ENCODE measurements at places on chromosomes 1 and 21. TPM values are rescaled to one million over a fixed set of nuclear protein-coding genes. Genes with fewer than 3 reads are reported as not detected.
A peak's percentile ranks its signal among the peaks of the same experiment; 100 is the strongest.

DNA sequence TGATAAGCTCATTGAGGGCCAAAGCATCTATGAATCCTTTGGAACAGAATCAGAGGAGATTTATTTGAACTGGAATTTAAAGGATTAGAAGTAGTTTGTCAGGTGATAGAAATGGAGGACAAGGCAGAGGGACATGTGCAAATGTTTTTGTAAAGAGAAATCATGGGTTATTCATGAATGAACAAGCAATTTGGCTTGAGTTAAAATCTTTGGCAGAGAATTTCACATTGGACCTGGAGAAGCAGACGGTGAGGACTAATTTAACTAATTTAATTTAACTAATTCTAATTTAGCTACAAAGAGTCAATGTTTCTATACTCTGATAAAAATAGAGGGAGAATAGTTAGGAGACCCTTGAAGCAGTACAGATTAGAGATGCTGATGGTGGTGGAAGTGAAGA lies 36.3 kb downstream of the SNX7 start:
- peaks cover 3% of the 10 kb centered on the region for H3K27me3 ChIP-seq
- no peaks in the 10 kb centered on the region for H3K4me1 ChIP-seq
- H3K36me3 ChIP-seq = no peaks in the 10 kb centered on the region
- H3K27ac ChIP-seq = no peak overlapping the region
- no peak overlapping the region for H3K4me3 ChIP-seq

DNA sequence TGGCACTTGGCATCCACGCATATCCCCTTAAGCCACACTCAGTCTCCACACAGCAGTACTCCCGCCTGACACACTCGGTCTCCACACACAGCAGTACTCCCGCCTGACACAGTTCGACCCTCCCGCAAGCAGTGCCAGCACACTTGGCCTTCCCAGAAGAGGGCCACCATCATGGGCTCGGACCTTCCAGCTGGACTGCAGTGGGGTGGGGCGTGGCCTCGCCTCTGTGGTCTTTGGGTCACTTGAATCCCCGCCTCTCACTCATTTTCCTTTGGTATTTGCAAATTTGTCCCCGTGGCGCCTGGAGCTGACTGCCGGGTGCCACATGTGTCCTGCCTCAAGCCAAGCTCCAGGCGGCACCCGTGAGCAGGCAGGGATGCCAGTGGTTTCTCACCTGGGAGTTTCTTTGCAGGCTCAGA lies 63.7 kb downstream of the FAAP20 start:
- no peak overlapping the region for H3K27ac ChIP-seq
- no peaks in the 10 kb centered on the region for H3K27me3 ChIP-seq
- H3K4me3 ChIP-seq = no peak overlapping the region
- no peaks in the 10 kb centered on the region for H3K36me3 ChIP-seq
- no peak for DNase-seq

DNA sequence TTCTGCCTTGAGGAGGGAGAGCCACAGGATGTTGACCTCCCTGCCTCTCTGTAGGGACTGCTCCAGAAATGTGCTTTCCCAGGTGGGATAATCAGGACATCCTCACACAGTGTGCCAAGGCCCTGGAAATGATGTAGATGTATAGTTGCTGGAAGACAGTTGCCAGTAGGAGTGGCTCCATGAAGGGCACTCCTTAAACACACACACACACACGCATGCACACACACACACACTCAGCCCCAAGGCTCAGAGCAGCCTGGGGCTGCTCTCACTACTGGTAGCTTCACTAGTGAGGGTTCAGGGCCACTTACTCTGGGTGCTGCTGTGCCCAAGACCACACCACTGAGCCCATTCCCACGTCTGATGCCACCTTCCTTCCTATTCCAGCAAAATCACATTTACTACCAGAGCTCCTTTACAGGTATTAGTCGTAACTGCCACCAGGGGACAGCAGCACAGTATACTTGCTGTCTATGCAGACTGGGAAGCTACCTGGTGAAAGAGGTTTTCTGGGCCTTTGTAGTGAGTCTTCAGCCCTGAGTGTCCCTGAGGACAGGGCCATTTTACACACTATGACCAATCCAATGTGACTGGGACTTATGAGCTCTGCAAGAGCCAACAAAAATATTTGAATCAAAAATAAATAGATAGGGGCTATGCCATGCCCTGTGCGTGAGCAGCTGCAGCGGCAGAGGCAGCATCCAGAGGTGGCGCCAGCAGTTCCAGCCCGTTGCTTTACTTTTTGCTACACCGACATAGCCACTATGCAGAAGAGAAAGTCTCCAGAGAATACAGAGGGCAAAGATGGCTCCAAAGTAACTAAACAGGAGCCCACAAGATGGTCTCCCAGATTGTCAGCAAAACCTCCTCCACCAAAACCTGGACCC lies 15.0 kb downstream of the CRNN start:
- no peak for DNase-seq
- no peak overlapping the region for H3K27ac ChIP-seq
- peaks cover 7% of the 10 kb centered on the region for H3K27me3 ChIP-seq

- no peak overlapping the region for H3K4me3 ChIP-seq
- no peak overlapping the region for H3K27ac ChIP-seq
- no peaks in the 10 kb centered on the region for H3K27me3 ChIP-seq
- H3K36me3 ChIP-seq = peaks cover 34% of the 10 kb centered on the region
- peaks cover 30% of the 10 kb centered on the region for H3K4me1 ChIP-seq
Observed at GRCh38 chr1:169368406-169368769, 393 bp downstream of the BLZF1 start.

DNA sequence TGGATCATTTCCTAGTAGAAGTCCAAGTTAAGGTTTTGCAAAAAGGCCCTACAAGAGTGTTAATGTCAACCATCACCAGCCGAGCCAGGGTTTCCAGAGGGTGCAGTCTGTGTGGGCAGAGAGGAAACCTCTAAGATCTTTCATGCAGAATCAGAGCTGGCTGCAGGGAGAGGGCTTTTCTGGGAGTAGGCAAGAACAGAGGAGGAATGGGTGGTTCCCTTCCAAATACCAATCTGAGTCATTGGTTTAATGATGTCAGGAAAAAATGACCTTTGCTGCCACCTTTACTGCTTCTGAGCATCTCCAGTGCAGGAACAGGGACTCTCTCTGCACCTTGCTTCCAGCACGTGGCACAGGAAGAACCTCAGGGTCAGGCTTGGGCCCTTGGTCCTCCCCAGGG lies 73.8 kb downstream of the TNR start:
- DNase-seq = no peak
- H3K36me3 ChIP-seq = no peaks in the 10 kb centered on the region
- peaks cover 3% of the 10 kb centered on the region for H3K27me3 ChIP-seq
- H3K4me3 ChIP-seq = no peak overlapping the region
- H3K27ac ChIP-seq = no peak overlapping the region

Gene KRTAP26-1
- not detected for total RNA-seq

GRCh38 chr1:65059930-65060538 lies 88.0 kb upstream of the AK4 start:
- no peaks in the 10 kb centered on the region for H3K27me3 ChIP-seq
- peaks cover 11% of the 10 kb centered on the region for H3K4me1 ChIP-seq
- DNase-seq = no peak
- peaks cover 8% of the 10 kb centered on the region for H3K36me3 ChIP-seq
- H3K4me3 ChIP-seq = no peak overlapping the region

GRCh38 chr1:215992620-215993019 lies 425.5 kb downstream of the KCTD3 start:
- H3K4me1 ChIP-seq = no peaks in the 10 kb centered on the region
- H3K36me3 ChIP-seq = no peaks in the 10 kb centered on the region
- H3K27me3 ChIP-seq = no peaks in the 10 kb centered on the region
- H3K27ac ChIP-seq = no peak overlapping the region

GRCh38 chr1:244388961-244389360 lies 62.7 kb downstream of the ADSS2 start:
- no peak overlapping the region for H3K27ac ChIP-seq
- no peak for DNase-seq
- H3K4me3 ChIP-seq = no peak overlapping the region
- no peaks in the 10 kb centered on the region for H3K36me3 ChIP-seq
- no peaks in the 10 kb centered on the region for H3K4me1 ChIP-seq
- H3K27me3 ChIP-seq = no peaks in the 10 kb centered on the region

- H3K4me1 ChIP-seq = peaks cover 7% of the 10 kb centered on the region
- DNase-seq = no peak
- no peak overlapping the region for H3K27ac ChIP-seq
- H3K36me3 ChIP-seq = no peaks in the 10 kb centered on the region
Observed at GRCh38 chr1:227790034-227790400, 25.5 kb upstream of the PRSS38 start.

DNA sequence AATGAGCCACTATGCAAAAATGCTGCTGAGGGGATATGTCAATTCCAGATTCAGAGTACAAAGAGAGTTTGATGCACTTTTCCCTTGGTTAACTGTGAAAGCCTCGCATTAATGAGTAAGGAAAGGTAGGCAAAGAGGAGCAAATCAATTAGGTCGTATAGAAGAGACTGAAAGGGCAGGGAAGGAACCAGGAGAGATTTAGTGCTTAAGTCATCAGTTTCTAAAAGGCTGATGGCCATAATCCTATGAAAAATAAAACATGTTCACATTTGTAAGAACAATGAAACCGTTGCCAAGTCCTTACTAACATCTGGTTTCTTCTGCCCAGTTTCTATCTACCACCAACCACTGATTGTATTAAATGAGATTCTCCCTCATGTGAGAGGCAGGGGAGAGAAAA lies 118.4 kb upstream of the PALMD start:
- no peak overlapping the region for H3K4me3 ChIP-seq
- H3K27ac ChIP-seq = no peak overlapping the region
- no peaks in the 10 kb centered on the region for H3K4me1 ChIP-seq
- DNase-seq = no peak
- no peaks in the 10 kb centered on the region for H3K36me3 ChIP-seq

- H3K27me3 ChIP-seq = peaks cover 3% of the 10 kb centered on the region
- H3K36me3 ChIP-seq = no peaks in the 10 kb centered on the region
- no peak overlapping the region for H3K27ac ChIP-seq
- no peak for DNase-seq
Observed at GRCh38 chr21:31893851-31894415, 21.1 kb downstream of the HUNK start.

DNA sequence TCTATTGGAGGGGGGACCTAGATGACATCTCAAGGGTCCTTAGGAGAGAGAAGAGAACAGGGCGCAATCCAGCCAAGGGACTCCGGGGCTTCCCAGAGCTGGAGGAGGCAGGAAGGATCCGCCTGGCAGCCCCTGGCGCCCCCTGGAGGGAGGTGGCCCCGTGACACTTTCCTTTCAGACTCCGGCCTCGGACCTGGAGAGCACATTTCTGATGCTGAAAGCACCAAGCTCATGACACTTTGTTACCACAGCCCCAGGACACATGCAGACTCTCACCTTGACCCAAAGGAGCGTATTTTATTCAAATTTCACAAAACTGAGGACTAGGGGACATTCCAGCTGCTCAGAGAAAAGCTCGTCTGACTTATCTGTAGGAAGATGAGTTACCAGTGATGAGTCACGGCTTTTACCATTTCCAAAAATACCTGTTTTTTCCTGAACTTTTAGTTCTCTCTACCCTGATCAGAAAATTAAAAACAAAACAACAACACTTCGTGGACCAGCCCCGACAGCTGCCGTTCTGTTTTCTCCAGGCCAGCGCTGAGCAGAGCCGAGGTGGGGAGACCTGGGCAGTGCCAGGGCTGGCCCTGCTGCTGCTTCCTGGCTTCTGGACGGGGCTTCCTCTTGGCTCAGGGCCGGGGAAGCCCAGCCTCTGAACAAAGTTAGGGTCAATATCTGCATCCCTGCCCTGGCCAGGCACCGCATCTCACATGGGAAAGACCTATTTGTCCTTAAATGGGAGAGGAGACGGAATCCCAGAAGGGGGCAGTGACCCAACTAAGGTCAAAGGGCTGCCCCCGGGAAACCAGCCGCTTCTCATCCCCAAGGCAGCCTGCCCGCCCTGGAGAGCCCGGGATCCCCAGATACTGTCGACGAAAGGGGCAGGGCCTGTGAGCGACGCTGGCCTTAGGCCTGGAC lies 21.6 kb upstream of the POFUT2 start:
- H3K4me3 ChIP-seq = no peak overlapping the region
- H3K36me3 ChIP-seq = no peaks in the 10 kb centered on the region
- peak; percentile 50 for DNase-seq

- no peaks in the 10 kb centered on the region for H3K4me1 ChIP-seq
- H3K27ac ChIP-seq = no peak overlapping the region
- H3K4me3 ChIP-seq = no peak overlapping the region
- H3K27me3 ChIP-seq = no peaks in the 10 kb centered on the region
Observed at GRCh38 chr1:232389744-232390143, 240.2 kb downstream of the SIPA1L2 start.

Gene IL19
- total RNA-seq = not detected

DNA sequence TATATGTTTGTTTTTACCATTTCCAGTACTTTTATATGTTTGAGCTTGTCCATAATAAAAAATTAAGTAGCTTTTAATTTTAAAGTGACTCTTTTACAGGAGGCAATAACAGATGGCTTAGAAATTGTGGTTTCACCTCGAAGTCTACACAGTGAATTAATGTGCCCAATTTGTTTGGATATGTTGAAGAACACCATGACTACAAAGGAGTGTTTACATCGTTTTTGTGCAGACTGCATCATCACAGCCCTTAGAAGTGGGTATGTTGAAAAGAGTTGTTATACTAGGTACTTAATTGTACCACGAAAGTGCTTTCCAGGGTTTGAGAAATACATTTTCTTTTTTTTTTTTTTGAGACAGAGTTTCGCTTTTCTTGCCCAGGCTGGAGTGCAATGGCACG lies 46.1 kb downstream of the RNF2 start:
- no peak overlapping the region for H3K4me3 ChIP-seq
- peaks cover 36% of the 10 kb centered on the region for H3K36me3 ChIP-seq
- no peaks in the 10 kb centered on the region for H3K27me3 ChIP-seq
- DNase-seq = no peak
- H3K4me1 ChIP-seq = no peaks in the 10 kb centered on the region

DNA sequence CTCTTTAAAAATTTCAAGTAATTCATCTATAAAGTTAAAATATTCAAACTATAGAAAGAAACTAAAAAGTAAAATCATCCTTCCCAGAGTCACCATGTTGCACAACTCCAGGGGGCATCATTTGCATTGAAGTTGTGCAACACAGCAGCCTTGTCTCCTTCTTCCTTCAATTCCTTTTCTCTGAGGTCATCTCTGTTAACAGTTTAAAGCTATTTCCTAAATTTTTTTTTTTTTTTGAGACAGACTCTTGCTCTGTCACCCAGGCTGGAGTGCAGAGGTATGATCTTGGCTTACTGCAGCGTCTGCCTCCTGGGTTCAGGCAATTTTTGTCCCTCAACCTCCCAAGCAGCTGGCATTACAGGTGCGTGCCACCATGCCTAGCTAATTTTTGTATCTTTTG lies 7.1 kb downstream of the RHBG start:
- peaks cover 41% of the 10 kb centered on the region for H3K27me3 ChIP-seq
- H3K4me3 ChIP-seq = no peak overlapping the region
- no peaks in the 10 kb centered on the region for H3K4me1 ChIP-seq
- no peak for DNase-seq

- H3K36me3 ChIP-seq = no peaks in the 10 kb centered on the region
- peaks cover 53% of the 10 kb centered on the region for H3K27me3 ChIP-seq
- H3K4me3 ChIP-seq = no peak overlapping the region
Observed at GRCh38 chr1:39713557-39713956, 22.3 kb upstream of the HPCAL4 start.

GRCh38 chr1:119713749-119714456 lies 2.2 kb downstream of the PHGDH start:
- DNase-seq = no peak
- H3K27ac ChIP-seq = peak overlapping the region; percentile 29
- H3K36me3 ChIP-seq = peaks cover 18% of the 10 kb centered on the region
